ENCODE measurements at places on chromosomes 3 and 15. TPM values are rescaled to one million over a fixed set of nuclear protein-coding genes. Genes with fewer than 3 reads are reported as not detected.

DNA sequence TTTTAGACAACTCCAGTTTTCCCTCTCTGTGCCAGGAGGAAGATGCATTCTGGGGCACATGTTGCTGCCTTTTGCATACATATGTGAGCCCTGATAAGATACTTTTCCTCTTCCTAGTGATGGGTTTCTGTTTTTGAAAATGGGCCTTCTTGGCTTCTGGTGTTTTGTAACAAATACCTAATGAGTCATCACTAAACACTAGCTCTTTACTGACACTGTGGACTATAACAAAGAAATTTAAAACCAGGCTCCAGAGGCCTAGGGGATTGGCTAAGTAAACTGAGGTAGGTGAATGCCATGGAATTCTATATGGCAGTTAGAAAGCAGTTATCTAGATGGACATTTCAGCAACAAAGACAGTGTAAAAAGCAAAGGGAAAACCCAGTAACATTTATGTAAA is 93.4 kb upstream of the NR2E3 start:
- no peak overlapping the region for H3K27ac ChIP-seq
- H3K4me3 ChIP-seq, result no peak overlapping the region
- H3K4me1 ChIP-seq, result no peaks in the 10 kb centered on the region
- no peaks in the 10 kb centered on the region for H3K36me3 ChIP-seq
- no peak for DNase-seq
- peaks cover 6% of the 10 kb centered on the region for H3K27me3 ChIP-seq

GRCh38 chr15:80442728-80443403 is 38.7 kb downstream of the ARNT2 start:
- H3K27ac ChIP-seq, result no peak overlapping the region
- peaks cover 9% of the 10 kb centered on the region for H3K27me3 ChIP-seq
- H3K36me3 ChIP-seq, result no peaks in the 10 kb centered on the region
- no peak for DNase-seq

DNA sequence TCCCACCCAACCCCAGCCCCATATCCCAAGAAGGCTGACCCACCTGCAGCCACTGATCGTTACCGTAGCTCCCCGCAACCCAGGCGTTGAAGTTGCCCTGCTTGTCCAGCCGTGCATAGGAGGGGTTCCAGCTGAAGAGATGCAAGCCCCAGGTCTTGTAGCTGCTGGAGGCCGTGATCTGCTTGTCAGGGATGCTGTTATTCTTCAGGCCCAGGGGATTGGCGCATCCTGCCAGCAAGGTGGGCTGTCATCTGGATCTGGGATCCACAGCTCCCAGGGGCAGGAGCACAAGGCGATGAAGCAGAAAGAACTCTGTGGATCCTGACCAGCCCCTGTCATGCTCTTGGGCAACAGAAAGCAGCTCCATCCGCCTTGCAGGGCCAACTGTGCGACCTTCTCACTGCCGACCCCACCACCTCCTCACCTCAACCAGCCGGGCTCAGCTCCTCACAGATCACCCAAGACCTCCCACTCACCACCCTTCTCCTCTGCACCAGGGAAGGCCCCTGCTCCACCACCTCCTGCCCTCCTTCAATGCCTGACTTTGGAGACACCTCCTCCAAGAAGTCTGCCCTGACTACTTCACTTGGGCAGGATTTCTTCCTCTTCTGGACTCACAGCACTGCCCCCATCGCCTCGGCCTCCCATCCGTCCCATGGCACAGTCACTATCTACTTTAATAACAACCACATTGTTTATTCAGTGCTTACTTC is 6.3 kb upstream of the HAPLN3 start:
- H3K27ac ChIP-seq, result peak overlapping the region; percentile 20
- no peaks in the 10 kb centered on the region for H3K36me3 ChIP-seq
- H3K27me3 ChIP-seq, result no peaks in the 10 kb centered on the region
- H3K4me3 ChIP-seq, result no peak overlapping the region
- H3K4me1 ChIP-seq, result peaks cover 32% of the 10 kb centered on the region

DNA sequence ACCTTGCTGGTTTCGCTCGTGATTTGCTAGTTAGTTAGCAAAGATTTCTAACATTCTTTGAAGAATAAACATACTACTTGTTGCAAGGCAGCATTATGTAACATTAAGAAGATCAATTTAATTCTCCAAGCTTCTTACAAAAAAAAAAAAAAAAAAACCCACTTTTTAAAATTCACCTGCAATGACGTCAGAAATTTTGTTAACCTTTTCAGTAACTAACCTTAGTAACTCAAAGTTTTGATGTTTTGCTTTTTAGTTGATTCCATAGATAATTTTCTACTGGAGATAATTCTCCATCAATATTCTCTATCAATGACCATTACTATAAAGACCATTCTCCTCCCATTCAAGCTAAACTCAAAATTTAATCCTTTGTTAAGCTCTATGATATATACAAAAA is 491.8 kb upstream of the TBL1XR1 start:
- H3K27me3 ChIP-seq, result no peaks in the 10 kb centered on the region
- H3K27ac ChIP-seq, result no peak overlapping the region
- no peak for DNase-seq
- H3K36me3 ChIP-seq, result no peaks in the 10 kb centered on the region
- no peak overlapping the region for H3K4me3 ChIP-seq
- peaks cover 3% of the 10 kb centered on the region for H3K4me1 ChIP-seq

DNA sequence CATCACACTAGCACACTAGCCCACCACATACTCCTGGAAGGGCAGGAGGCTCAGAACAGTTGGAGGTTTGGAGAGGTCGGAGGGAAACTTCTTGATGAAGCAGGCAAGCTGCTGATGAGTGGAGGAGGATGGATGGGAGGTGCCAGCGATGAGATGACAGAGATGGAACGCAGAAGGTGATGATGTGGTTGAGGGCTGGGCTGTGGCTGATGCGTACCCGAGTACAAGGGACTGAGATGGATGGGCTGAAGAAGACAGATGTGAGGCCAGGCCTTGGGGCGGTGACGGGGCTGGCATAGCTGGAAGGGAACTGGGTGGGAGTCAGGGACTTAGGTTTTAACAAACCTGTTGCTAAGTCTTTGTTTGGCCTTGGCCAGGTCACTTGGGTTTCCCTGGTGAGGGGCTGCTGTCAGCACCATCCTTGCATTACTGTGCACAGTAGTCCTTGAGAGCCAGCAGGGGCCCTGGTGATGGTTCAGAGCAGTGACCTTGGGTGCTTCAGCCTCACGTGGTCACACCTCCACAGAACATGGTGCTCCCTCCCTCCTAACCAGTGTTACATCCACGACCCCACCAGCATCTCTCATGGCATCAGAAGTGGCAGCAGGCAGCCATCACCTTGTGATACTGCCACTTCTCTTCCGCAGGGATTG is 164.5 kb downstream of the SLCO3A1 start:
- H3K36me3 ChIP-seq, result no peaks in the 10 kb centered on the region
- no peak overlapping the region for H3K27ac ChIP-seq
- no peak for DNase-seq
- no peak overlapping the region for H3K4me3 ChIP-seq
- no peaks in the 10 kb centered on the region for H3K27me3 ChIP-seq

The SEC22C gene
- polyA plus RNA-seq, result 39.3 TPM

The GOLGA6B gene
- not detected for polyA plus RNA-seq

The ADAMTS17 gene
- polyA plus RNA-seq, result 0.20 TPM

Data from naive thymus-derived CD8-positive, alpha-beta T cell (primary cell).